CD4-positive, alpha-beta T cell treated with Interleukin-12 subunit alpha and Interleukin-12 subunit beta, for 1 hour (primary cell): ENCODE measurements at places on chromosomes 5 and 9.

DNA sequence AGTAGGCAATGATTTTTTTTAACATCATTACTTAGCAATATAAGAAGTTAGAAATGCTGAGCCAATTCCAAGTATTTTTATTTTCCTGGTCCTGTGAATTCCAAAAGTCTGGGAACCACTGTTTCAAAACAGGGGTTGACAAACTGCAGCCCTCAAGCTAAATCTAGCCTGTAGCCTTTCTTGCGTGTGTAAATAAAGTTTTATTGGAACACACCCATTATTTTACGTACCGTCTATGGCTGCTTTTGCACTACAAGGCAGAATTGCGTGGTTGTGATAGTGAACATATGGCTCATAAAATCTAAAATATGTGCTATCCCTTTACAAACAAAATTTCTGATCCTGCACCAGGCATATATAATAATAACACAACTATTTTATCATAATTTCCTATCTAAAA lies 279.1 kb downstream of the SAXO1 start:
- no peak for DNase-seq

- DNase-seq = no peak
Measured at GRCh38 chr5:180599590-180599914, 8.3 kb upstream of the SCGB3A1 start.

DNA sequence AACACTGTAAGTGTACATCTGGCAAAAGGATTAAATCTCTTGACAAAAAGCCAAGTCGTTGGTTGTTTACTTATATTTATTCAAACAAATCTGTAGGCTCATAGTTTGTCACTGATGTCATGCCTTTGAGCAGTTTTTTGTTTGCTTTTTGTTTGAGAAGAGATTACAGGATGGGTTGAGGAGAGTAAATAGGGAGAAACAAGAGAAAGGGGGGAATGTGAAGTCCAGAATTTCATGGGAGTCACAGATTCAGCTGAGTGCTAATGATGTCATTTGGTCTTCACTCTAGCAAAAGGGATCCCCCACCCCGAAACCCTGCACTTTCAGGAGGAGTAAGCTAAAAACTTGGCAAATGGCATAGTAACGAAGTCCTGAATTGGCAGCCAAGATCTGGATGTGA lies 337.4 kb downstream of the GLIS3 start:
- DNase-seq = no peak

GRCh38 chr5:115126303-115126702 lies 43.4 kb downstream of the TRIM36 start:
- DNase-seq = no peak

DNA sequence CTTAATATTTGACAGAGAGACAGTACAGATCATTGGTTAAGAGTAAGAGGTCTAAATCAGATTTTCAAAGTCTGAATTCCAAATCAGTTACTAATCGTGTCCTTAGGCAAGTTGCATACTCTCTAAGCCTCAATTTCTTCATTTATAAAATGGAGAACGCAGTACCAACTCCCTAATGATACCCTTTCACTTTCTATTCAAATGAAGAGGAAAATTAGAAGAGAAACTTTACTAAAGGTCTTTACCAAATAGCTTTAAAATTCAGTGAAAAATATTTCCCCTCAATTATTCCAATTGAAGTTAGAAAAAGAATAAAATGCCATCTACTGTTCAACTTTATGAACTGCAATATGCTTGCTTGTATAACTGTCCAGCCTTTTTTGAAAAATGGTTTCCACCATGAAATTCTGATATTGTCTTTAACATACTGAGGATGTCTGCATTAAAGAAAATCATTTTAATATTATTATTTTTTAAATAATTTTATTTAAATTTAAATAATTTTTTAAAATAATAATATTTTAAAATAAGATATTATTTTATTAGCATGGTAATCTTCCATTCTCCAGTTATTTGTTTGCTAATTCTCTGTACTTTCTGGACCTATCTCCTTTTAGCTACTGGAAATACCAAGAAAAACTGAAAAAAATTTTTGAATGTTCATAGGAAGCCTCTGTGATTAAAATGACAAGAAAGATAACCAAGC lies 36.0 kb downstream of the POC5 start:
- peak; percentile 51 for DNase-seq
